ENCODE measurements at places on chromosomes 5 and 9. TPM values are rescaled to one million over a fixed set of nuclear protein-coding genes. Genes with fewer than 3 reads are reported as not detected.

Gene FOXD4
- 0.23 TPM for total RNA-seq

Gene SPINK4
- total RNA-seq = not detected

Gene HMCN2
- total RNA-seq = not detected

Gene ANKDD1B
- 0.23 TPM for total RNA-seq

Gene GNA14
- total RNA-seq = not detected

Gene TXNDC8
- not detected for total RNA-seq

Gene IRX2
- total RNA-seq = not detected

Gene CATSPER3
- total RNA-seq = 0.95 TPM

Gene SHOC1
- total RNA-seq = not detected

Gene RNF208
- 3.8 TPM for total RNA-seq

Gene OCLN
- total RNA-seq = 0.43 TPM

Gene GLRA1
- not detected for total RNA-seq

Gene ACOT12
- total RNA-seq = not detected

Gene TNFSF15
- 0.64 TPM for total RNA-seq

Gene OGN
- total RNA-seq = not detected

Gene DHX29
- 19.5 TPM for total RNA-seq

Gene PPP3R2
- total RNA-seq = not detected

Gene GALNT12
- 4.0 TPM for total RNA-seq

Gene EPB41L4A
- 0.70 TPM for total RNA-seq

Gene BHMT2
- not detected for total RNA-seq

Gene ARHGEF28
- total RNA-seq = not detected

Gene NRARP
- 1.7 TPM for total RNA-seq

Gene FAM13B
- 37.5 TPM for total RNA-seq

Gene RALGPS1
- total RNA-seq = 2.7 TPM

Gene FAM221B
- not detected for total RNA-seq

Gene NPR3
- total RNA-seq = not detected

Gene NOXA1
- 0.80 TPM for total RNA-seq

Gene HDAC3
- 80.8 TPM for total RNA-seq

Gene CER1
- total RNA-seq = not detected

Gene DND1
- total RNA-seq = 2.8 TPM

Gene LCN10
- 0.34 TPM for total RNA-seq

Gene FBN2
- total RNA-seq = not detected

Gene SERF1A
- total RNA-seq = 5.0 TPM

Gene RAB3C
- total RNA-seq = not detected

Gene DBN1
- 10.6 TPM for total RNA-seq

Gene REEP2
- 2.6 TPM for total RNA-seq

Gene NCS1
- 2.2 TPM for total RNA-seq

Gene CDH12
- not detected for total RNA-seq

Gene TRIM36
- 0.16 TPM for total RNA-seq

Gene ADAMTSL2
- not detected for total RNA-seq

Gene SLC6A18
- total RNA-seq = not detected

Gene TUSC1
- 0.34 TPM for total RNA-seq

Gene C5orf58
- total RNA-seq = not detected

Gene BSPRY
- 7.4 TPM for total RNA-seq

Gene GPR150
- 0.48 TPM for total RNA-seq

Gene ADCY2
- total RNA-seq = not detected

Gene LCN1
- not detected for total RNA-seq

Gene PCDHB4
- not detected for total RNA-seq

Gene COL23A1
- total RNA-seq = 0.09 TPM

Gene PTGS1
- 0.43 TPM for total RNA-seq

Data from T-helper 2 cell treated with Interferon-gamma antibody and Interleukin-4, amounts not matched to agents 100 ng/mL and 5 ng/mL, for 36 hours (primary cell).